Retina (tissue), 1 donor: ENCODE measurements at places on chromosomes 2 and 18.
A peak's percentile ranks its signal among the peaks of the same experiment; 100 is the strongest.

DNA sequence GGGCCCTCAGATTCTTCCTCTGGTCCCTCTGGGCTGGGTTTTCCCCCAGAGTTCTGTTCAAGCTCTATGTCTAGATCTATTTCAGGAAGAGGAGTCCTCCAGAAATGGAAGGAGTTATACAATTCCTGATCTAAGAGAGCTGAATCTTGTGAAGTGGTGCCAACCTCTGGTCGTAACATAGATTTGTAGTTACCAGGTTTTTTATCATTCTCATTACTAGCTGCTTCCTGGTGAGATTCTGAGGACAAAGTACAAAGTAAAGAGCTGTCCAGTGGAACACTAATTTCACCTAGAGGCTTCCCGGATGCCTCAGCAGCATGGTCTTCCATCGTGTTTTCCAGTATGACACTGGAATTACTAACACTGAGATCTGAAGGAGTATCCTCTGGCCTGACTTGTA is 44.1 kb downstream of the PPP4R1 start:
- DNase-seq = no peak

DNA sequence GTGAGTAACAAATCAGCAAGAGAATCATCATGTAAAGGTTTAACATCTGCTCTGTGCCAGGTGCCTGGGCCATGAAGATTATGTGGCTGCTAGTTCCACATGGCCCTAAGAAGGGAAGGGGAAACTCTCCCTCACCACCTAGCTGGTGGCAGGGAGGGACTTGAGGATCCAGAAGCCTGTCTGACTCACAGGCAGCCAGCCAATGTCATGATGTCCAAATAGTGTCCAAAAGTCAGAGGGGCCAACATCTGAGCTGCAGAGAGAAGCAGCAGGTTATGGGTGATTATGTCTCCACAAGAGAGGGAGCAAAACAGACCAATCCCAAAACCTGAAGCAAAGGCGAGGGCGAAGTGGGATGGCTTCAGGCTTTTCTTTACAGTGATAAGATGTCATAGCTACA is 61.9 kb upstream of the SPP2 start:
- DNase-seq = no peak

- DNase-seq = no peak
Measured at GRCh38 chr2:163455815-163456214, 280.0 kb downstream of the FIGN start.

DNA sequence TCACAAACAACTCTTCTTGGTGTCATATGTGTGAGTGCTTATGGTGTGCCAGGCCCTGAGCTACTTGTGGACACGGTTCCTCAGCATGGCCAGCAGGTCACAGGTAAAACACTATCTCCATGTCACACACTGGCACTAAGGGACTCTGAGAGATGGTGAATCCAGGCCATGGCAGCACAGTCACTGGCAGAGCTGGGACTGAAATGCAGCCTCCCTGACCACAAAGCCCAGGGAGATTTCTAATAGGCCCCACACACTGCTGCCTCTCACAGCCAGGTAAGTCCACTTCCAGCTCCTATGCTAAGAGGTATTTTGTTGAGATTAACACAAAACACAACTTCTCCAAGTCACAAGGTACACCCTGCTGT is 92.0 kb downstream of the ACTR2 start:
- no peak for DNase-seq

GRCh38 chr18:11946756-11947155 is 34.6 kb upstream of the IMPA2 start:
- DNase-seq = no peak

GRCh38 chr2:12407160-12407559 is 309.6 kb upstream of the TRIB2 start:
- DNase-seq = no peak

- no peak for DNase-seq
Measured at GRCh38 chr18:46632401-46633071, 24.5 kb downstream of the LOXHD1 start.

GRCh38 chr2:55966401-55967118 is 43.0 kb upstream of the EFEMP1 start:
- DNase-seq = no peak

DNA sequence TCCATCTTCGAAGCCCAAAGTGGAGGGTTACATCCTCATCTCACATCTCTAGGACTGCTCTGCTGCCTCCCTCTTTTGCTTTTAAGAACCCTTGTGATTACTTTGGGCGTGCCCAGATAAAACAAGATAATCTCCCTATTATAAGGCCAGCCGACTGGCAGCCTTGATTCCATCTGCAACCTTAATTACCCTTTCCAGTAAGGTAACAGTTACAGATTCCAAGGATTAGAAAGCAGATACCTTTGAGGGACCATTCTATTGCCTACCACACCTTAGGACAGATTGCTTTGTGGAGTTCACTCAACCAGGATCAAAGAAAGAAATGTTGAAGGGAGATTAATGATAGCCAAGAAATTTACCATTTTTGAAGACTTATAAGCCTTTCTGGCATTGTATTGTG is 250.8 kb upstream of the ACVR2A start:
- DNase-seq = no peak

- no peak for DNase-seq
Measured at GRCh38 chr18:9094307-9095226, 7.9 kb upstream of the NDUFV2 start.

DNA sequence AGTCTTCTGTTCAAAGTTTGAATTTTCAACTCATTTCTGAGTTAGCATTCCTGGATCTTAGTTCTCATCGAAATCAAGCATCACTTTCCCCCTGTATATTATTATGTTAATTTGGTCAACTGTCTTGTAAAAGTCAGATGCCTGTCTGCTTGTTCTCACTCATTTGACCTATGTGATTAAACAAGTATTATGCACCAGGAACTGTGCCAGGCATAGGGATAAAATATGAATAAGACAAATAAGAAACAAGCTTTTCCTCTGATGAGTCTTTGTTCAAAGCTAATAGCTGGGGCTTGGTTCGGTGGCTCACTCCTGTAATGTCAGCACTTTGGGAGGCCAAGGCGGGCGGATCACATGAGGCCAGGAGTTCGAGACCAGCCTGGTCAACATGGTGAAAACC is 19.7 kb upstream of the EMILIN2 start:
- DNase-seq = no peak

- peak; percentile 69 for DNase-seq
Measured at GRCh38 chr18:57430079-57431001, 4.8 kb upstream of the ONECUT2 start.

- no peak for DNase-seq
Measured at GRCh38 chr2:146981921-146982320, 862.9 kb upstream of the ACVR2A start.

GRCh38 chr2:62785810-62786597 is 80.5 kb downstream of the EHBP1 start:
- no peak for DNase-seq

DNA sequence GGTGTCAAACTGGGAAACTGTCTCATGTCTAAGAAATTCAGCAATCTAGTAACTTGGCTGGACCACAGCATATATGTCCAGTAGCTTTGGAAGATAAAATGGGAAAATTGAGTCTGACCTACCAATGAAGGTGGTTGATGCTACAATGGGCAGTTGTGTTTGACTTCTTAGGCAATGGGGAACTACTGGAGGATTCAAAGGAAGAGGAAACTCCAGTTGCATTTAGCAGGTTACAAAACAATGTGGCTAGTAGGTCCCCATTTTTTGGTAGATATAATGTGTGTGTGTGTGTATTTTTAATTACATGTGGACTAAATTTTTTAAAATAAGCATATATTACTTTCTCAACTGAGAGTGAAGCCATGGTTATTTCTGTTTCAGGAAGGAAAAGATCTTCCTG is 427.7 kb downstream of the NBAS start:
- DNase-seq = no peak

DNA sequence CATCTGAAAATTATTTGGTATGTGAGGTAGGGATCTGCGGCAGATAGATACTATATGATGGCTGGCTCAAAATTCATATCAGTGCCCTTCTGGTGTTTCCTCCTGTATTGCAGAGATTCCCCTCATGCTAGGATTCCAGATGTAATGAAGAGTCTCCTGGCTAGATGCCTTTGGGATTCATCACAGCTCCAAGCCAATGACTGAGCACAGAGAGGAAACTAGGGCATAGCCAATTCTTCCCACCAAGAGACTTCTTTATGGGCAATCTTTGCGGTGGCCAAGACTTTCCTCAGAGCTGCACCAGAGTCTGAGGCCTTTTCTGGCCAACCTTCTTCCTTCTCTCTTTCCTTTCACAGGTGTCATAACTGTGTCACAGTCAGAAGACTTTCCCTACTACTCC is 25.5 kb upstream of the CIB4 start:
- DNase-seq = no peak

DNA sequence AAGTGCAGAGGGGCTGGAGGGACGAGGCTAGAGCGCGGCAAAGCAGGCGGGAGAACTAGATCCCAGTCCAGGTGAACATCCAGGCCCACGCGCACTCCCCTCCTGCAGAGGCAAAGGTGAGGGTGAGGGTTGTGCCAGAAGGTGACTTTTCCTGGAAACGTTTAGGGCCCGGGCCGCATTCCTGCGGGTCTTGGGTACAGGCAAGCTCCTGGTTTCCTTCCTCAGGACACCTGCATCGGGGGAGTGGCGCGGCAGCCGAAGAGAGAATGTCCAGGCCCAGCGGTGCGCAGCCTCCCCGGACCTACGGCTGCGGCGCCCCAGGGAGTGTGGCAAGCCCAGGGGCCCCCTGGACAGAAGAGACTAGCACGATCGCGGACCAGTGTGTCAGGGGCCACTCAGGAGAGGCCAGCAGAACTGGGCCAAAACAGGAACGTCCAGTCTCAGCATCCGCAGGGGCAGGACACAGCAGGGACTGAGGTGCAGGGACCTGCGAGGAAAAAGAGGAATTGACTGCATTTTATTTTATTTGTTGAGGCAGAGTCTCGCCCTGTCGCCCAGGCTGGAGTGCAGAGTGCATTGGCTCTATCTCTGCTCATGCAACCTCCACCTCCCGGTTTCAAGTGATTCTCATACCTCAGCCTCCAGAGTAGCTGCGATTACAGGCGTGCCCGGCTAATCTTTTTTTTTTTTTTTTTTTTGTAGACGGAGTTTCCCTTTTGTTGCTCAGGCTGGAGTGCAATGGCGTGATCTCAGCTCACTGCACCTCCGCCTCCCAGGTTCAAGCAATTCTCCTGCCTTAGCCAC is 8.7 kb upstream of the IMPA2 start:
- no peak for DNase-seq

DNA sequence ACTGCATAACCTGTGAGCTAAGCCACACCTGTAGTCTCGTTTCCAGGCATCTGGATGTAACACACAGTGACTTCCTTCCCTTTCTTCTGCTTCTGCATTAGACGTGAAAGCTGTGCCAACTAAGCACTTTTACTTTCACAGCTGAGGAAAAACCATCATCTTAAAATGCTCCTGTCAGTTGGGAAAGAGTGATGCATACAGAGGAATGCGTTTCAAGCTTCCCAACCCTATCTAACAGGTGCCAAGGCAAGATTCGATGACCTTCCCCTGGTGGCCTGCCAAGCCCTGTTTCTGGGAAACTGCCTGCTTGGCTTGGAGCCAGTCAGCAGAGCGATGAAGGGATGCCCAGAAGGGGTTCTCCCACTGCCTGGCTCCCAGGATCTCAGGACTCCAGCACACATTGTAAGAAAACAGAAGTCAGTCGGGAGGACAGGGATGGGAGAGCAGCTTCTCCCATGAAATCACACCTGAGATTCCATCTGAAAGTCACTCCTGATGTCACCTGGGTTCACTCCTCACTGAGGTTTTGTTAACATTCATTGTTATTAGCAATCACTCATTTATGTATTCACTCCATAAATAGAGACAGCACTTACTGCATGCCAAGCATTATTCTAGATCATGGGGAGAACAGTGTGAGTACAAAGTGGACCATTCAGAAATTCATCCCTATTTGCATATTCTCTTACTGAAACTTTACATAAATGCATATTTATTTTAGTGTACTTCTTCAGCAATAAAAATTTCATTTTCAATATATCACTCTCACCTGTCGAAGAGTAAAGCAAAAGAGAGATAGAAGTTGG is 64.1 kb downstream of the DTNA start:
- no peak for DNase-seq

DNA sequence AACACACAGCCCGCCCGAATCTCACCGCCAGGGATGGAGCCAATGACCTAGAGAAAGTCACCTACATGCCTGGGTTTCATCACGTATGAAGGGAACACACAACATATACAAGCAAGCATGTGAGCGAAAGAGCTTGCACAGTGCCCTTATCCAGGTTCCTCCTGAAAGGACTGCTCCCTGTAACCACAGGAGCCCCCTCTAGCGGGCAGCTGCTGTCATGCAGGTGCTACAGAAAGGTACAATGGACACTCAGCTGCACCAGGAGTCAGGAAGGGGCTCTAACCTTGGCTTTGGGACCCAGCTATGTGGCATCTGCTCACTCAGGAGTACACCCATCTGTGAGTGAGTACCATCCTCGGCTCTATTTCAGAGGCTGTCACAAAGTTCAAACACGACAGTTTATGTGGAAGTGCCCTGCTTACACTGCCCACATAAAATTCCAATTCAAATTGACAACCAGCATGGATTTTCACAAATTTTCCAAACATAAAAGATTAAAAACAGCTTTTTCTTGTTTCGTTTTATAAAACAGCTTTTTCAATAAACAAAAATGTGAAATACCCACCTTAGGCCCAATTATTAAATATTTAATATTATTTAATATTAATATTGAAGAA is 3.5 kb downstream of the NDUFA10 start:
- peak; percentile 58 for DNase-seq
